ENCODE measurements at places on chromosomes 11 and 22.

GRCh38 chr11:78044706-78045105 lies 19.0 kb upstream of the THRSP start:
- no peak for DNase-seq

- DNase-seq = no peak
Observed at GRCh38 chr11:57513452-57513795, 2.1 kb downstream of the SLC43A1 start.

DNA sequence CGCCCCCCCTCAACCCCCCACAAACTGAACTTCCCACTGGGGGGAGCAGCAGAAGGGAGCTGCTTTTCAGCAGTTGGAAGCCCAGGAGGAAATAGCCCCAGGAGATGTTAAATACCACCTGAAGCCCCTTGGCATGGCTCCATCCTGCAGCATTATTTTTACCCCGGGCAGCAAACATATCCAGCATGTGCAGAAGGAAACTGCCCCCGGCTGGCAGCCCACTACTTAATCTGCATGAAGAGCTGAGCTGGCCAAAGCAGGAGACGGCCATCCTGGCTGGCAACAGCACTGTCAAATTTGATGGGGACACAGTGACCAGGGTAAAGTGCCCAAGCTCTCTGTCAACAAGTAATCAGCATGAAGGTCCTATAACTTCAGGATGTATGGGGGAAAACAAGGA lies 32.0 kb downstream of the BUD13 start:
- no peak for DNase-seq

DNA sequence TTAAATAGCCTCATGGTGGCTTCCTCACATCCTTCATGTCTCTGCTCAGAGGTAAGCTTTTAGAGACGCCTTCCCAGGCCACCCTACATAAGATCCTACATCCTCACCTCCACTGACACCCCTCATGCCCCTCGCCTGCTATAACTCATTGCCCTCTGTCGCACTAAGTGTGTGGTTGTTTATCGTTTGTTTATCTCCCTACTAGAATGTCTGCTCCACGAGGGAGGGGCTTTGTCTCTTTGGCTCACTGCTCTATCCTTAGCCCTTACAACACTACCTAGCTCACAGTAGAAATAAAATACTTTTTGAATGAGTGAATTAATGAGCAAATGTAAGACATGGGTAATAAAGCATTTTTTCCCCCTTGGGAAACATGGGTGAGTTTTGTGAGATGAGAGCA lies 1.3 kb upstream of the CBLIF start:
- no peak for DNase-seq

DNA sequence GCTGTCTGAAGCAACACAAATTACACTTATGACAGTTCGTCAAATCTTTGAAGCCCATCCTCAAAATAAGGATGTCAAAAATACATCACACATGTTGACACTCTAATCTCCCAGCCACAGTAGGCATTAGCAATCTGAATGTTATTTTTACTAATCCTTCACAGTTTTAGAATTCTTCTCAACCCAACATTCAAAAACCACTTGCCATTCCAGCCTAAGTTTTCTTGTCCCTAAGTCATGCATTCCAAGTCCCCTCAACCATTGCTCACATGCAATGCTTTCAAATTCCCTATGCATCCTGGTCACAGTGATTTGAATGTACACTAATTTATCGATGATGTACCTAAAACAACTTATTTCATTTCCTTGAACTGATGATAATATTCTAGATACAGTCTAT lies 7.5 kb downstream of the BDNF start:
- DNase-seq = no peak

- DNase-seq = no peak
Observed at GRCh38 chr22:37167176-37167980, 17.7 kb upstream of the IL2RB start.

- no peak for DNase-seq
Observed at GRCh38 chr11:80317612-80318011, 876.8 kb upstream of the TENM4 start.

GRCh38 chr22:20810645-20811044 lies 36.7 kb downstream of the SERPIND1 start:
- no peak for DNase-seq

- DNase-seq = no peak
Observed at GRCh38 chr11:13216019-13216710, 61.4 kb upstream of the BMAL1 start.

DNA sequence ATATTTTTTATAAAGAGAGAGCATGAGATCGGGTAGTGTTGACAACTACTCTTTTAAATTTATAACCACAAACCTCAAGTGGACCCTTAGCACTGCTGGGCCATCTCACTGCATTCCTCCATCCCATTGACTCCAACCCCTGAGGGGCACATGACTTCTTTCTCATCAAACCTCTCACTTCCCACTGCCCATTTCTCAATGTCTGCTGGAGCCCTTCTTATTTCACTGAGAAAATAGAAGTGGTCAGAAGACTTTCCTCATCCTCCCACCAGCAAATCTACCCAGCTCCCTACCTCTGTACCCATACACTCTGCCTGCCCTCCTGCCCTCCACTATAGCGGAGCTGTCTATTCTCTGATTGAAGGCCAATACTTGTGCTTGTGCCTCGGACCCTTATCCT lies 370.6 kb upstream of the MPPED2 start:
- no peak for DNase-seq

Measured in NCI-H2081 treated with DMSO at 0.1 percent for 48 hours (cell line).